ENCODE measurements at places on chromosomes 16 and 17.

GRCh38 chr16:28326881-28327610, 34.7 kb downstream of the SBK1 start:
- DNase-seq: peak; percentile 52

- no peak for DNase-seq
Observed at GRCh38 chr16:89051521-89052166, 42.0 kb upstream of the ACSF3 start.

DNA sequence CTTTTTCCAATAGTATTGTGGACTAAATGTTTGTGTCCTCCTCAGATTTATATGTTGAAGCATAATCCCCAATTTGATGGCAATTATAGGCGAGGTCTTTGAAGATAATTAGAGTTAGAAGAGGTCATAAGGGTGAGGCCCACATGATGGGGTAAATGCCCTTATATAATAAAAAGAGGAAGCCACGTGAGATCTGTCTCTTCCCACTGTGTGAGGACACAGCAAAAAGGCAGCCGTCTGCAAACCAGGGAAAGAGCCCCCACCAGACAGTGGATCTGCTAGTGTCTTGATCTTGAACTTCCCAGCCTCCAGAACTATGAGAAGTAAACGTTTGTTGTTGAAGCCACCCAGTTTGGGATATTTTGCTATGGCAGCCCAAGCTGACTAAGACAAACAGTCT, 76.0 kb downstream of the LYRM1 start:
- DNase-seq: no peak

- no peak for DNase-seq
Observed at GRCh38 chr16:15434079-15434424, 336 bp upstream of the BMERB1 start.

- DNase-seq: no peak
Observed at GRCh38 chr17:82088838-82089722, 9.0 kb downstream of the FASN start.

GRCh38 chr17:34769049-34769448, 189.7 kb downstream of the TMEM132E start:
- DNase-seq: no peak

- no peak for DNase-seq
Observed at GRCh38 chr17:75061618-75062017, 14.6 kb downstream of the KCTD2 start.

- no peak for DNase-seq
Observed at GRCh38 chr17:78234261-78234865, 2.9 kb downstream of the TMEM235 start.

- DNase-seq: no peak
Observed at GRCh38 chr17:31820691-31821435, 38.2 kb downstream of the COPRS start.

- no peak for DNase-seq
Observed at GRCh38 chr16:14050291-14051027, 20.7 kb upstream of the MRTFB start.

- DNase-seq: no peak
Observed at GRCh38 chr16:53085369-53085843, 30.6 kb downstream of the CHD9 start.

DNA sequence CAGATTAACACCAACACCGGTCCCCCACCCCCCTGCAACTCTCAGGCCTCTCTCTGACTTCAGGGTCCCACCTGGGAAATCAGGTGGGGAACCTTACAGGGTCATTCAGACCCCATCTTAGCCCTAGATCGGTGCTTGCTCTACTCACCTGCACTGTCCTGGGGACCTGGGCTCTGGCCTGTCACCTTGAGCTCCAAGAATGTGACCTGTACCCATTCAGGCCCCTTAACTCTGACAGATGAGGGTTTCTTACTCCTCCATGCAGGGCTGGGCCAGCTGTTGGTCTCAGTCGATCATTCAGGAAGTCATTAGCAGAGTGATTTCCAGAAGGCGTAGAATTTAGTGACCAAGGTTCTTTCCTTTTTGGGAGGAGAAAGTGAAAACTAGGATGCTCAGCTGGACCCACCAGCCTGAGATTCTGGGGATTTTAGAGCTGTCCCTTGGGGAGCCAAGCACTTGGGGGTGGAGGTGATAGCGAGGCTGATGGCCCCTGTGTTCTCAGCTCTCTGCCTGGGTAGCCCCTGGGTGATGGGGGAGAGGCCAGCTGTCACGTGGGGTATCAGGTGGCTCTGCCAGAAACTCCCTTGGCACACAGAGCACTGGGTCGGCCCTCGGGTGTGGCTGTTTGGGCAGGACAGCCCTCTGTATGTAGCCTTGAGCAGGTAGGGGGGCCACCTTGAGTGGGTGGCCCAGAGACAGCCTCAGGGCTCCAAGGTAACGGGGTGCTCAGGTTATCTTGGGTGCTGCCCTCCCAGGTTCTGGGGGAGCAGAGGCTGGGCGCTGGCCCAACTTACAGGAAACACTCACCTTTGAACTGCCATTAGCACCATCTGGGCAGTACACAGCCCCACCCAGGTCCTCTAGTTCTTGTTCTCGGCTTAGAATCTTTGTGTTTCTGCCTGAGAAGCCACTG, 724 bp downstream of the MVP start:
- DNase-seq: no peak

DNA sequence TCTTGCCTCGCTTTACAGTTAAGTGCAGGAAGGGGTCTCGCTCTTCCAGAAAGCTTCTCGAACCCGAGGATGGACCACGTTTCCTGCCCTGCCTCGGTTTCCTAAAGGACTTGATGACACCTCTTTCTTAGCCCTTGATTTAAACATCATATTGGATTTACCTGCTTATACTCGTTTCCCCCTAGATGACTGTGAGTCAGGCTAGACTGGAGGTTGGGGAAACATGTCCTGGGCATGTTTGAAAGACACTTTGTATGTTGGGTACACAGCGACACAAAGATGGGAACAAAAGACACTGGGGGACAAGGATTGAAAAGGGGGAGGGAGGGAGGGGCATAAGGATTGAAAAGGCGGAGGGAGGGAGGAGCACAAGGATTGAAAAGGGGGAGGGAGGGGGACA, 30.0 kb downstream of the SDK2 start:
- no peak for DNase-seq

- no peak for DNase-seq
Observed at GRCh38 chr17:64180089-64181073, 50.4 kb upstream of the ERN1 start.

GRCh38 chr16:57146040-57146647, 39.7 kb downstream of the PSME3IP1 start:
- DNase-seq: no peak

- no peak for DNase-seq
Observed at GRCh38 chr17:29592850-29593551, at the start of gene ANKRD13B. Gene ANKRD13B, plus strand, starts transcription at chr17:29593132. Its CDS starts 490 bp downstream, at chr17:29593622.

DNA sequence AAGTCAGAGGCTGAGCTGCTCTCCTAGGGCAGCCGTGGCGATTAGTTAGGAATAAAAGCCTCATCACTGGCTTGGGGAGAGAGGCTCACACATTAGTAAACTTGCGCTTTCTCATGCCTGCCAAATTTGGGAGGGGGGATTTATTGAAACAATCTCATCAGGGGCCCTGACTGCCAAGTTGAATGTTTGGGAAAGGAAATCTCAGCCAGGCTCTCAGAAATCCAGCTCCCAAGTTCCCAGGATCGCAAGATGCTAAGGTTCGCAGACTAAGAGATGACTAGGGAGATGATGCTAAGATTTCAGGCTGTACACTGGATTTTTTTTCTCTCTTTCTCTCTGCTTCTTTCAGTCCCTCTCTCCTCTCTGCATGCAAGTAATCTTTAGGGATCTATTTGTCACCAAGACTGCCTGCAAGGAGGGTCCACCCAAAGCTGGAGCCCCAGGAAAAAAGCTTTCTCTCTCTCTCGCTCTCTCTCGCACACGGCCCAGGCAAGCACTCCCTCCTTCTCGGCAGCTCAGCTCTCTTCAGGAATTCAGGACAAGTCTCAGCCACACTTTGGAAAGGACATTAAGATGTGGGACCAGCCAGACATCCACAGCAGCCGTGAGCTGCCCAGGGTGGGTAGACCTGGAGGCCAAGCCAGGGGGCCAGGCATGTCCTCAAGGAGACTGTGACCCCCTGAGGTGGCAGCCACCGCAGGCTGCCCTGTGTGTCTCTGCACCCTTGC, 1.4 kb downstream of the GPR139 start:
- DNase-seq: no peak

Measured in activated CD4-positive, alpha-beta T cell treated with anti-CD3 and anti-CD28 coated beads, Interleukin-2, amount 50 U/mL, for 4 hours (primary cell).